Renal cortical epithelial cell (primary cell): ENCODE measurements at places on chromosomes 2 and 18. TPM values are rescaled to one million over a fixed set of nuclear protein-coding genes. Genes with fewer than 3 reads are reported as not detected.
A peak's percentile ranks its signal among the peaks of the same experiment; 100 is the strongest.

Gene BOLL
- not detected in 2 replicates for total RNA-seq

Gene ZNF396
- total RNA-seq: 2.1 and 6.0 TPM in 2 replicates

GRCh38 chr18:68944330-68944729 is 146.4 kb downstream of the CCDC102B start:
- DNase-seq: no peak

GRCh38 chr18:3489462-3489861 is 39.5 kb downstream of the TGIF1 start:
- DNase-seq: no peak

- no peak for DNase-seq
These were observed 129.2 kb upstream of the KCNH7 start for GRCh38 chr2:162967811-162968210.

- peak; percentile 74 for DNase-seq
These were observed 75.7 kb upstream of the ATIC start for GRCh38 chr2:215236131-215236530.

GRCh38 chr2:53802617-53803151 is 15.8 kb downstream of the ERLEC1 start:
- DNase-seq: no peak

- DNase-seq: no peak
These were observed 135.4 kb downstream of the PRKCE start for GRCh38 chr2:45786836-45787357.

- peak; percentile 31 for DNase-seq
These were observed 6.8 kb upstream of the LRRTM1 start for GRCh38 chr2:80311304-80311703.

- no peak for DNase-seq
These were observed 255.6 kb upstream of the OSR1 start for GRCh38 chr2:19614066-19614465.

DNA sequence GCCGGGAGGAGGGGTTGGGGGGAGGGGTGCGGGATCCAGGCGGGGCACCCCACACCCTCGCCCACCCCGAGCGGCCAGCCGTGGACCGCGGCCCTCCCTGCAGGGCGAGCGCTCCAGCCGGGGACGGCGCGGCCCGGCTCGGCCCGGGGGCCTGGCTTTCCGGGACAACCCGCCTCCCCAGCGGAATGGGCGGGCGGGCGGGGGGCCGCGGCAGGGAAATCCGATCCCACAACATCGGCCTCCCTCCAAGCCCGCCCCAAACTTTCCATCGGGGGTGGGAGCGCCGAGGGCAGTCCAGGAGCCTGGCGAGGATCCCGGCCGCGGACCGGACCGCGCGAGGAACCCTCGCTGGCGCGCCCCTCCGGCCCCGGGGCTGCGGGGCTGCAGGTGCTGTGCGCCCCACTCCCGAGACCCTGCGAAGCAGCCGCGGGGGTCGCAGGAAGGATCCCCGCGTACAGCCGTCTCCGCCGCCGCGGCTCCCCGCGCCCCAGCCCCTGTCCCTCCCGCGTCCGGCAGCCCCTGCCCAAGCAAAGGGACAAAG is 529 bp downstream of the SEMA4C start:
- DNase-seq: peak; percentile 43

DNA sequence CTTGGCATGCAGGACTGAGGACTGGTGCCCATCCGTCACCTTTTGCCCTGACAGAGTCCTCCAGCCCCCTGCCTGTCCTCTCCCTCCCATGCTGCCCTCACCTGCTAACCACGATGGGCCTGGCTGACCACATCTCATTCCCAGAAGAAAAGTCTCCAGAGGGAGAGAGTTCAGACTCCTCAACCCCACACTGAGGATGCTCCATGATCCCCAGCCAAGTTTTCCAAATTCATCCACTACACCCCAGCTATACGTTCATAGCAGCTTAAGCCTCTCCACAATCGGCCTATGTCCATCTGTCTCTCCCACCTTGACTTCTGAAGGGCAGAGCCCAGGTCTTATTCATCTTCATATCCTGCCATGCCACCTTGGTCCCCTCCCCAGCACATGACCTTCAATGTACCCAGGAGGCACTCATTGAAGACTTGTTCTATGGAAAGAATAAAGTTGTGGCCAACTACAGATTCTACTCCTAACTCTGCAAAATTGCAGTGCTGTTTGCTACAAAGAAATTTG is 115.6 kb upstream of the ID2 start:
- DNase-seq: no peak
